ENCODE measurements at places on chromosomes 16 and 17.

DNA sequence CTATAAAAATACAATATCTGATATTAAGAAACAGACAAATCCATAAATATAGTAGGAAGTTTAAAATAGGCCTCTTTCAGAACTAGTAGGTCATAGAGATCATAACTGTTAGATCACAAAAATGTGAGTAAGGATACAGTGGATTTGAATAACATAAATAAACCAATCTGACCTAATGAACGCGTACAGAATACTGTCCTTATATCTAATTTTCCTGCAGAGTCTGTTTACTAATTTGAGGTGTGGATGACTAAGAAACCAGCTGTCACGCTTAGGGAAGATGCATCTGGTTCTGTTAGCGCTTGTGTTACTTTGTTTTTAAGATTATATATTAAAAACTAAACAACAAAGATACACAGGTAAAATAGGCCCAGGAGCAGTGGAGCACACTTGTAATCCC is 14.8 kb downstream of the CPD start:
- no peak for DNase-seq

DNA sequence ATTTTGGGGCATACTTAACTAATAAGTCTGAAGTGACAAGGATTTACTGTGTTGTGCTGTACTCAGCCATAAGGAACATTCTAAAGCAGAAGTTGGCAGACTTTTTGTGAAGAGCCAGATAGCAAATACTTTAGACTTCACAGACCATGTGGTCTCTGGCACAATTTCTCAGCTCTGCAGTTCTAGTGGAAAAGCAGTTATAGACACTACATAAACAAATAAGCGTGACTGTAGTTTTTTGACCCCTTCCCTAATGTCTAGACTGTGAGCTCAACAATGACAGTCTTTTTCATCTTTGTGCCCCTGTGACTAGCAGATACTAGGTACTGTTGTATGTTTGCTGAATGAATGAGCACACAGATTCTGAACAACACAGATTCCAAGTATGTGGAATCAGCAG is 4.9 kb downstream of the RPAIN start:
- DNase-seq: no peak

DNA sequence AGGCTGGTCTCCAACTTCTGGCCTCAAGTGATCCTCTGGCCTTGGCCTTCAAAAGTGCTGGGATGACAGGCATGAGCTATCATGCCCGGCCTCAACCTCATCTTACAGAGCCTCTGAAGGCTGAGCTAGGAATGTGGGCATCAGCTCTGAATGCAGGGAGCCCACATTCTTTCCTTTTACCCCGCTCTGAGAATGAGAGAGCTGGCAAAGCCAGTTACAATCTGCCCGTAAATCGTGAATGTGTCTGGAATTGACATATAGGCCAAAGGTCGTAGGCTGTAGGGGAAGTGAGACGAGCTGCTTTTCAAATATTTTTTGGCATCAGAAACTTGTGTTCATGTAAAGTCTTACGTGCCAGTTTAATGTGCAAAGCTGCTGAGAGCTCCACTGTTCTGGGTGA is 4.5 kb downstream of the TMEM238L start:
- DNase-seq: no peak

DNA sequence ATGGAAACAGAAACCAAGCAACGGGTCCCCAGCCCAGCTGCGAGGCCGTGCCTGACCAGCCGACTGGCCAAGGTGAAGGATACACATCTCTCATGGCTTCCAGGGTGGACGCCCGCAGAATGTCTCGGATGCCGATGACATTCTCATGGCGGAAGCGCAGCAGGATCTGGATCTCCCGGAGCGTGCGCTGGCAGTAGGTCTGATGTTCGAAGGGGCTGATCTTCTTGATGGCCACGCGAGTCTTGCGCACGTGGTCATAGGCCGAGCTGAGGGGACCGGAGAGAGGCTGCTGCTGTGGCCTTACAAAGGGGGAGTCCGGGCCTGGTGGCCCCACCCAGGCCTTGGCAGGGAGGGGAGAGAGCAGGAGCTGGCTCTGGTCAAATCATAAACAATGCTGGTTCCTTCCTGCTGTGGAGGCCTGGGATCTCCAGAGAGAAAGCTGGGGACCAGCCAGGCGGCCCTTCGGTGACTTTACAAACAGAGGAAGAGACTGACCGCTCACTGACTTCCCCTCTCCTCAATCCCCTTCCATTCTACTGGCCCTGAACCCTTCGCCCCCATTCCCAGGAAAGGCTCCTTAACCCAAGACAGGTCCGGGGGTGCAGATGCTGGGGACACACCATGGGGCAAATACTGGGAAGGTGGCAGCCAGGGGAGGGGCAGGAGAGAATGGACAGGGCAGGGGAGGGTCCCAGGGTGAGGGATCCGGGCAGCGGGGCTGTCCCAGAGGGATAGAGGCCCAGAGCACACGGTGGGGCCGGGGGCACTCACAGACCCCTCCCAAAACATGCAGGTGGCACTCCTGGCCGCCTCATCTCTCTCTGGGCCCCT is 1.1 kb downstream of the MAPK3 start:
- DNase-seq: no peak

DNA sequence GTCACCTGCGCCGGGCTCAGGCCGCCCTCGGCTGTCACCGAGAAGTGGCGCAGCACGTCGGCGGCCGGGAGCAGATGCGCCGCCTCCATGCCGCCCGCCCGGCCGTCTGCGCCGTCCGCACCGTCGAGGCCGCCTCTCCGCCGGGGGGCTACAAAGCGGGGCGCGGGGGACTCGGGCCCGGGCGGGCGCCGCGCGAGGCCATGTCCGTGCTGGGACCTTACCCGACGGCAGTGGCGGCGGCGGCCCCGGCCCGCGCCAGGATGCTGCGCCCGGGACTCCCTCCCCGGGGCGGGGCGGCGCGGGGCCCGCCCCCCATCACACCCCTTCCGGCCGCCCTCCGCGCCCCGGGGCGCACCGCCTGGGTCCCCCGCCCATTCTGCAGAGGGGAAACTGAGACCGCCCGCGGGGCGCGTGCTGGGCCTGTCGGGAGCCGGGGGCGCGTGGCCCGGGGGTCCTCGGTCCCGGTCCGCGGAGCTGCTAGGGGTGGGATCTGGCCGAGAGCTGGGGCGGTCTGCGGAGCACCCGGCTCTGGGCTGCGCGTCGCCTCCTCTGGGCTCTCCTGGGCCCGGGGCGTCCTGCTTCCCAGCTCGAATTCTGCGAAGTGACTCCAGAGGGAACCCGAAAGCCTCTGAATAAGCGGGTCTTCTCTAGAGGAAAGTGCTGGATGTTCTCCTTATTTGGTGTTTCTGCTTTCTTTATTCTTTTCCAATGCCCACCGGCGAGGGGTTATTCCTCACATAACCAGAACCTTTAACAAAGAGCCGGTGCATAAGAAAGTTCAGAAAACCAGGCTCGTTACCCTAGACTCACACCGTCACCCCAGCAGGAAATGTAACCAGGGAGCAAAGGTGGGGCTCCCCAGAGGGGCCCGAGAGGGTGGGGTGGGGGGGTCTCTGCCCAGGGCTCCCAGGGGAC is at the start of gene ATP2A3:
TSS of gene ATP2A3 (minus strand) at position 235 of the 915 bp plus-strand sequence. CDS start at position 89, 146 bp downstream.
- no peak for DNase-seq

DNA sequence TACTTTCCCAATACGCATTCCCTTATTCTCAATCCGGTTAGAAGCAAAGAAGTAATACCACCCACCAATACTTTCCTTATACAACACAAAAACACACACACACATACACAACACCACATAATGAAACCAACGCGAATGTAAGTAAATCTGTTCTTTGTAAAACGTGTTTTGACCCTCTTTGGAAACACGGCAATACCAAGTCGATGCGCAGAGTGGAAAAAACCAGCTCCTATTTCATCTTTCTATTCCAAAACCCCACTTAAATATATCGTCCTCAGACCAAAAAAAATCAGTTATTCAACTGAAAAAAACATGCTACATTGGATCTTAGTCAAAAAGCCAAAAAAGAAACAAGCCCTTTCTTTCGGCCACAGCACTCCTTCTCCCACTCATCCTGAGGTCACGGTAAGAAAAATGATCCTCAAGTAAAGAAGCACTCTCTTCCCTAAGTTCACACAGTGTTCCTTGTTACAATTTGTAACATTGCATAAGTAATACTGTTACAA is 31.0 kb upstream of the ARL4D start:
- DNase-seq: no peak

GRCh38 chr16:74893541-74893940 is 91.4 kb downstream of the WDR59 start:
- DNase-seq: no peak

GRCh38 chr17:2064980-2065785 is 10.3 kb downstream of the HIC1 start:
- DNase-seq: no peak

GRCh38 chr17:48529683-48530009 is 1.2 kb downstream of the HOXB1 start:
- DNase-seq: no peak

- DNase-seq: no peak
Observed at GRCh38 chr16:50555952-50556673, 7.9 kb downstream of the NKD1 start.

GRCh38 chr16:30104090-30104489 is 8.1 kb upstream of the YPEL3 start:
- no peak for DNase-seq

- DNase-seq: no peak
Observed at GRCh38 chr16:7321661-7322060, 11.0 kb upstream of the RBFOX1 start.

GRCh38 chr16:81861915-81862314 is 82.8 kb downstream of the PLCG2 start:
- no peak for DNase-seq

- no peak for DNase-seq
Observed at GRCh38 chr17:44266402-44267164, 1.4 kb downstream of the SLC4A1 start.

DNA sequence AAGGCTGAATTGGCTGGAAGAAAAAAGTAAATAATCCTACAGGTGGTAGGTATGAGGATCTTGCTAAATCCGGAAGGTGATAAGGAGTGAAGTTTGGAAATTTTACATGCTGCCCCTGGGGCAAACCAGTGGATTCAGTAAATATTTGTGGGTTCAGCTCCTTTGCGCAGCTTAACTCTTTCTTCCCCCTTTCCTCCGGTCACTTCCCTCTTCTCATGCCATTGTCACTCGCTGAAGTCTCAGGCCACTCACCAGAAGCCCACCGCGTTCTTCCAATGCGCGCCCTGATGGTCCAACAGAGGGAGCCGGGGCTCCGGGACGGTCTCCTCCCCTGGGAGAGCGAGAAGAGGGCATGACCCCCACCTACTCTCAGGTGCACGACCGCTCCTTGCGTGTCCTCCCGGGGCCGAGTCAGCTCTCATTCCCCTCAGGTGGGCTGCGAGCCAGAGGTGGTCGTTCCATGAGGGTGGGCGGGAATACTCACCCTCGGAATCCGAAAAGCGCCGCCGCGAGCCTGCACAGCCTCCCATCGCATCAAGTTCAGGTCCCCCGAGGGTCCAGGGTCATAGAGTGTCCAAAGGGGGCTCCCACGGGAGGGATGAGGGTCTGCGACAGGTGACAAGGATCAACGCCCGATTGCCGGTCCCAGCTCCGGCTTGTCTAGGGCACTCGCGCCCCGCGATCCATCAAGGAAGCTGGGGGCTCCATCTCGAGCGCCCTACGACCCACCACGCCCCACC is 474 bp downstream of the CLN3 start:
- DNase-seq: no peak

DNA sequence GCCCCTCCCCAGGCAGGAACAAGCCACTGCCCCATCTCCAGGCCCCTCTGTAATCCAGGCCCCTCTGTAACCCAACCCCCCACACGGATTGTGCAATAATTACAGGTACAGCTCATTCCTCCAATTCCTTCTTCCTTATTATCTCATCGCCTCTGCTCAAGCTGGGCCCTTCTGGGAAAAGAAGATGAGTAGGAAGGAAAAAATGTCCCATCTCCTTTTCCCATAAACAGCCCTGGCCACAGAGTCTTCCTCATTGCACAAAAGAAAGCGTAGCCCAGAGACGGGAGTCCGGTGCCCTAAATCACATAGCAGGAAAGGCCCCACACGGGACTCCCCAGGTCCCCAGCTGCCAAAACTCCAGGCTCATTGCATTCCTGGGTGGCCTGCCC is 3.6 kb upstream of the LITAFD start:
- no peak for DNase-seq

- no peak for DNase-seq
Observed at GRCh38 chr16:19563377-19563776, 7.9 kb downstream of the VPS35L start.

DNA sequence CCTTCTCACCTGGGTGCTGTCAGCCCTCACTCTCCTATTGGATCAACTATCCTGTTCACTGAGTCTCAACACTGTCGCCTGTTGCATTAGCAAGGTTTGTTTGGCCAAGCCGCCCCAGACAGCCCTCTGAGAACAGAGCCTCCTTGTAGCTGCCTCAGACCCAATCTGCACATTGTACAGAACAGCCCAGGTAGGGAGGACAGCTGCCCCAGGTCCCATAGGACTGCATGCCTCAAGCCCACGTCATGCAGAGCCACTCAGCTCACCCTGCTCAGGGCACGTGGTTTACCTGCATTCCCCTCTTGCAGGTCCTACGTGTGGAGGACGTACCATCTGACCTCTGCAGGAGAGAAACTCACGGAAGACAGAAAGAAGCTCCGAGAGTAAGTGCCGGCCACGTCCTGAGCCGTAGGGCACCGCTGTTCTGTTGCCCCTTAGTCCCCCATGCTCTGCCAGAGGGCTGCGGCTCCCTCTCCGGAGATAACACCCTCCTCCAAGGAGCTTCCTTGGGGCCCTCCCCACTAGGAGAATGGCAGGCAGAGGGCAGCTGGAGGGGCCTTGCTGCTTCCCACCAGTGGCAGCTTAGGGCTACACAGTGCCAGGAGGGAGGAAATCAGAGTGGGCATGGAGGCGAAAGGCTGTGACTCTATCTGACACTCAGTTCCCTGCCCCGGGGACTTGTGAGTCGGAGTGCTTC is 2.8 kb downstream of the SNRNP25 start:
- no peak for DNase-seq

GRCh38 chr17:1638624-1639300 is 6.8 kb downstream of the SCARF1 start:
- no peak for DNase-seq

DNA sequence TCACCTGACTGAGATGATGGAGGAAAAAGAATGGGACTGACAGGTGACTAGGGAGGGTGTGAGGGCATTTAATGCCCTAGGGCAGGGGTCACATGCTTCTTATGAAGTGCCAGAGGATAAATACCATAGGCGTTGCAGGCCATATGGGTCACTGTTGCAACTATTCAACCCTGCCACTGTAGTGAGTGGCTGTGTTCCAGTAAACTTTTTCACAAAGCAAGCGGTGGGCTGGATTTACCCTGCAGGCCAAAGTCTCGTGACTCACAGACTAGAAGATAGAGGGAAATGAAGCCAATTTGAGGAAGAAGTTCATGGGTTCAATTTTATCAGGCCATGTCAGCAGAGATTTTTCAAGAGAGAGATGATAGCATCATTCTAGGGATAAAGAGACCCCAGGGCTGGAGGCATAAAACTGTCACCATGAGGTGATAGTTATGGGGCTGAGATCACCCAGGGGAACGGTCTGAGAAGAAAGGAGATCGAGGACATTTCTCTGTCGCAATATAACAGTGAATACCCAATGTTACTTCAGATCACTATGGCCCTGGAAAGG is 8.6 kb downstream of the ARHGAP17 start:
- DNase-seq: no peak

DNA sequence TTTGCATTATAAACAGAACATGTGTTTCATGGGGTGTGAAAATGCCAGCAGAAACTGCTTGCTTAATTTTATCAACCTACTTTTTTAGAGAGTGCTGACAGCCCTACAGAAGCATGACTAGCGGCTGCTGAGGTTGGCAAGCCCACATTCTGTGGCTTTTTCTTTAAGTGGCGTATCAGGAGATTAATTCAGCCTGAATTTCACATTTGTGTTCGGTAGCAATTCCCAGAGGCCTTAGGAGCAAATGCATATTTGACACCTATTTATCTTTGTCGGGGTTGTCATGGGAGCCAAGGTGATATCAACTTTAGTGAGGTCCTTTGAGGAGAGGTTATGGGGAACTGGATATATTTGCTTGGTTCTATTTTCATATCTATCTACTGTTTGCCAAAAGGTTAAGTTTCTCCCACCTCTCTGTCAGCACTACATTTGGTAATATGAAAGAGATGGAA is 140.9 kb downstream of the KCNJ2 start:
- no peak for DNase-seq

All from right renal pelvis (tissue), 4 donors.